ENCODE measurements at places on chromosomes 3 and 15.
A peak's percentile ranks its signal among the peaks of the same experiment; 100 is the strongest.

DNA sequence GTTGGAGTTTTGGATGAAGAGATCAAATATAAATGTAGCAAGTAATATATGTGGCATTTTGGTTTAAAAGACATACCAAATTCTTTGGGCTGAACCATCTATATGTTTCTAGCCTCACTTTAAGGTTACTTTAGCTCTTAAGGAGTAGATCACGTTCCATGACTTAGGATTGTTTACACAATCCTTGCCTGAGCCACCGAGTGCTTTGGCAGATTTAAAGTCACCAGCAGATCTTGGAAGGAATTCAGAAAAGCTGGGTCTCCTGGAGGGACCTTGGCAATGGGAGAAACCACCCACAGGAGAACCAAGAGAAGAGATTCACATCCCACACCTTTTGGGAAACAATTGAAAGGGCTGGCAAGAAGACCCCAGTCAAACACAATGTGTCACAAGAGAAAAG lies 54.5 kb downstream of the TM4SF18 start:
- no peak for DNase-seq

DNA sequence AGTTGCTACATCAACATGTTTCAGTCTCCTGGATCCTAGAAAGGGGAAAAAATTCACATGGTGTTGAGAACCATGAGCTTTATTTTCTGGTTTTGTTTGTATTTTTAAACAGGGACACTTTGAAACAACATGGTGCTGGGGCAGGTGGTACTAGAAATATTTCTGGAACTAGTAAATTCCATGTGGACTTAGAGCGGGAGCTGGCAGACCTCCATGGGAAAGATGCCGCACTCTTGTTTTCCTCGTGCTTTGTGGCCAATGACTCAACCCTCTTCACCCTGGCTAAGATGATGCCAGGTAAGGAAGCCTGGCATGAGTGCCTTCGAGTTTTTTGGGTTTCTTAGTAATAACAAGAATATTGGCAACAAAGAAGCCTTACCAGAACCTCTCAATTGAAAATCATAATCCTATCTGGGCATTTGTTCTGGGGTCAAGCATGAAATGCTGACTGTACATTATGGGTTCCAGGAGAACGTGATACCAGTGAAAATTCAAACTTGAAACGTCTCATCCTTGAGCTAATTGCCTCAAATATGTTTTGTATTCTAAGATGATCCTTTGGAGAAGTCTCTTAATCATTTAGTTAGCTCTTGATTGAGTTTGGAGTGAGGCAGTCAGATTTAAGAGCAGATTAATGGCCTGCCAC lies 7.9 kb downstream of the ALAS1 start:
- no peak for DNase-seq

- DNase-seq = no peak
Measured at GRCh38 chr3:40162616-40163015, 146.9 kb upstream of the EIF1B start.

DNA sequence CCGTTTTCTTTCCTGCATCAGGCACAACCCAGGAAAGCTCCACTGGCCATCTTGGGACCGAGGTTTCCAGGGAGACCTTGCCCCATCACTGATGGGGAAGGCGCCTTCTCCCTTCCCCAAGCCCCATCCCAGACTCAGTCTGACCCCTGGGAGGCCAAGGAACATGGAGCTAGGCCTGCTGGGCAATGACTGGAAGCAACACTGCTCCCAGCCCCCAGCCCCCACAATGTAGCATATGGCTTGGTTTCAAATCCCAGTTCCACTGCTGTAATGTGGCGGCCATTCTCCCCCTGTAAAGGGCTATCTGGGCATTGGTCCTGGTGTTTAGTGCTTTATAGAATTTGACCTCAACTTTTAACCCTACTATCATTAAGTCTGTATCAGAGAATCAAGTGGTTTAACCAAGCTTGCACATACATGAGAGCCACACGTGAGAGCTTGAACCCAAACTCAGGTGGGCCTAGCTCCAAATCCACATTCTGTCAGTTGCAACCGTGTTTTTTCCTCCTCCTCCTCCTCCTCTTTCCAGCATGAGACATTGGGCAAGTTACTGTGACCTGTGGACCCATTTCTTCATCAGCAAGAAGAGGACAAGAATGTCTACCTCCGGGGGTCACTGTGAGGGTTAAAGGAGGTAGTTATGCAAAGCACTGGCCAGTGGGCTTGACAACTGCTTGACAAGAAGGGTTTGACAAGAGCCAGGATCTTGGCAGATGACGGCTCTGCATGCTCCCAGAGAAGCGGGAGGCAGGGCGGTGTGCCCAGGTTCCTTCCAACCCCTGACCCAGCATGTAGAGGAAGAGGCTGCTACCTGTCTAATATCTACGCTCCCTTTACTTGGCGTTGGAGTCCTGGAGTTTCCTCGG lies 37.4 kb downstream of the KLHL25 start:
- DNase-seq = no peak

DNA sequence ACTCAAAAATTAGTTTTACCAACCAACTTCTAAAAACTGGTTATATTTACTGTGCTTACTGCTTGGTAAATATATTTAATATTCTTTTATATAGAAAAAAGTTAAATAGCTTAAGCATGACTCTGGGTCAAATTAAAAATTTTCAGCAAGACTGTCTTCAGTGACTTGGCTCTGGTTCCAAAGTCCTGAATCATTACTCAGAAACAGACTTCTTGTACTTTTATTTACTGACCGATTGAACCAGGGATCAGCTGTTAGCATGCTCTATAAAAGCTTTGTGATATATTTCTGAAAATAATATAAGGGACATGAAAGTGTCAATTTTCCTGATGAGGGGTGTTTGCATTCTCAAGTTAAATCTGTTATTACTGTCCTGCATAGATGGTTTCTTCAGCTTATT lies 164.3 kb downstream of the MCTP2 start:
- no peak for DNase-seq

- no peak for DNase-seq
Measured at GRCh38 chr3:43707266-43707665, 16.5 kb downstream of the ABHD5 start.

DNA sequence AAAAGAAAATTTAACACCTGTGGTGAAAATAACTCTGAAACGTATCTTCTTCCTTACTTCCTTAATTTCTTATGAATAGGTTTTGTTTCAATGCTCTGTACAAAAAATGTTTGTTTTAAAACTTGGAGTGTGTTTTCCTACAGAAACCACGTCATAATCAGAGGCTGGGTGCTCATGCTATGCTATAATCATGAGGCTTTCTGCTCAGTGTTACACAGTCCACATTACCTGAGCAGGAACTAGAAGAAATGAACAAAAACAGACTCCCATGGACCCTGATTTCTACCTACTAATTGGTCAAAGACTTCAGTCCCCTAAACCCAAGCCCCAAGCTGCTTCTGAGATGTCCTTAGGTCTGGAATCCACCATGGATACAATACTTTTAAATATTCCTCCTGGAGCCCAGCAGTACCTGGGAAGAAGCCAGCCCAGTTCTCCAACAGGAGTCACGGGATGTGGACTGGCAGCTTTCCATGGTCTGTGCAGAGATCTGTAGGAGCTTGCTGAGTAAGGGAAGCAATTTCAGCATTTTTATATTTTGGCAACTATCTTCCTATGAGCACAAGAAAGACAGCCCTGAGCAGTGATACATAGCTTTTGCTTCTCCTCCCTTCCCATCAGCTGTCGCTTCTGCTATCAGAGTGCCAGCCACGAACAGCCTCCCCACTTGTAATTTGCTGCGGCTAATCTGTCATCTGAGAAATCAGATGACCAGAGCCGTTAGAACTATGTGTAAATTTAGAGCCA lies 65.6 kb downstream of the WDR72 start:
- DNase-seq = no peak

DNA sequence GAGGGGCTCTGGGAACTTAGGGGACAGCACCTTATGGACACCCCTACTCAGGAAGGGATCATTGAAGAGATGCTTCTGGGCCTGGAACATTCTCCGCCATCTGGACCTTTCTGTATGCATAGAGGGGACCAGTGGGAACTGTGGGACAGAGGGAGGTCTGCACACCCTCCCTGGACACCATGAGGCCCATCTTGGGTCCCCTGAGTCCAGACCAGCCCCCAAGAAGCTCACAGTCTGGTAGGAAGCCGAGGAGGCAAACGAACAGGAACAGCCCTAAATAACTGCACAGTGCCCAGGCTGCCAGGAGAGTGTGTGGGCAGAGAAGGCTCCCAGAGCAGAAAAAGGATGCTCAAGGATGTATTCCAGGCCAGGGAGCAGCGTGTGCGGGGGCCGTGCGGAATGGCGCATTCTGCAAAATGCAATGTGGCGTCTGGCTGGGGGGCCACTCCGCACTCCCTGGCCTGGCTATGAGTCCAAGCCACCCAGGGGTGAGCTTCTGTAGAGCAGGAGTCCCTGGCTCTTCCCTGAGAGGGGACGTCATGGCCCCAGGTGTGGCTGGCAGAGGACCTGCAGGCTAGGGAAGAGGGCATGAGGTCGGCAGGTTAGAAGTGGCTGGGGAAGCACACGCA lies 24.5 kb upstream of the KLF13 start:
- DNase-seq = no peak

GRCh38 chr15:75201616-75202250 lies at the start of gene C15orf39:
C15orf39 (plus strand) TSS chr15:75201882; CDS start chr15:75206049, 4,167 bp downstream.
- peak; percentile 62 for DNase-seq

- DNase-seq = no peak
Measured at GRCh38 chr3:134277066-134277660, 26.5 kb upstream of the RYK start.

DNA sequence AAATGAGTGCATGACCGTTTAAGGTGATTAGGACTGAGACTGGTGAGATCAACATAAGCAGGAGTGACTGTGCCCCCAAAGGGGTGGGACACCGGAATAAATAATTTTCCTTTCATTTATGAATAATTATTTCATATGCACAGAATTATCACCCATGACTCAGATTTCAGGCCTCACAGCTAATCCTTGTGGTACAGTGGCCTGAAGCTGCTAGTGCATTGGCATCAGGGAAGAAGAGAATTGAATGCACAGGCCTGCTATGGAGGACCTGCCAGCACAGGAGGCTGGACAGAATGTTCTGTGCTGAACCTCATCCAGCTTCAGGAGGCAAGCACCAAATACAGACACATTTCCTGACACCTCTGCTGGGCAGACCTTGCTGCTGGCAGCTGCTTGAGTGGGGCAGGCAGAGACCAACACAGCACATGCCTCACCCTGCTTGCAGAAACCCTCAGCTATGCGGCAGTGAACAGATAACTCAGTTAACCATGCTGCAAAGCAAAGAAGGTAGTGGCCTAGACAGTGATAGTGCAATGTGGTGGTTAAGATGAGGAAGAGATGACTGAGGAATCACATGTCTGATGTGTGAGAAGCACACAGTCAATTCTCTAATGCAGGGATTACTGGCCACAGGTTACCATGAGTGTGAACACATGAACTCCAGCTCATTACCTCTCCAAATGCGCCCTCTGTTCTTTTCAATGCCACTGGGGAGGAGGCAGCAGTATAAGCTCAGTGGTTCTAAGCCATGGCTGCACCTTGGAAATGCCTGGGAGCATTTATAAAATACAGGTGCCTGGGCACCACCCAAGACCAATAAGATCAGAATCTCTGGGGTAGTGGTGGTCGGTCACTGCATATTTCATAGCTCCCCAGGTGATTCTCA lies 68.1 kb upstream of the SCN5A start:
- no peak for DNase-seq

- no peak for DNase-seq
Measured at GRCh38 chr3:97994328-97994945, 22.2 kb upstream of the RIOX2 start.

DNA sequence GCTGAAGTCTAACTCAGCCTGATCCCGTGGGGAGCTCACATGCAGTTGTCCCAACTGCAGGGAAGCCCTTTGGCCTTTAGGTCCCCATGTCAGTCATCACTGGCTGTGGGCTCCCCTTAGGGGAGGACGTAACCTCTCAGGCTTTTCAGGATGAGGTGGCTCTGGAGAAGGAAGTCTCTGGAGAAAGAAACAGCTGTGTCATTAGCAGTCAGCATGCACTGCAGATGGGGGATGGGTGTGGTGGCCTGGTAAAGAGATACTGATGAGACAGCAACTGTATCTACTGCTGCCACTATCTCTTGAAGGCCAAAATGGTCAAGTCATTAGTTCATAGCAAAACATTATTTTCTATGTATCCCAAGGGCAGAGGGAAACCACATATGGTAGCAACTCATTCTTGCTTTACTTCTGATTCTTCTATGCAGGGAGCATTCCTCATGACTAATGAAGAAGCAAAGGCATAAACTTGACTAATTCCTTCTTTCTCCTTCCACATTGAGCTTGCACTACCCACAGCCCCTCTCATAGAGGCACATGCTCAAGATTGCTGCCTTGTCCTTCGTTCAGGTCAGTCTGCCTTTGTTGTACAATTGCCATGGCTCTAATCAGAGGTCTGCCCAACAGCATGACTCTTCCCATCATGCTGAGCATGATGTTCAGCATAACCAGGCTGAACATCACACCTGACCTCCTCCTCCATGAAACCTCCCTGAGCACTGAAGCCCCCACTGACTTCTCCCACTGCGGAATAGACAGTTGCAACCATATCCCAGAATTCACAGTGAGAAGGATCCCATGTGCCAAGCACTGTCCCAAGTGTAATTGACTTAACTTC lies 47.8 kb upstream of the TMEM158 start:
- DNase-seq = no peak

- no peak for DNase-seq
Measured at GRCh38 chr3:109853077-109853731, 515.9 kb upstream of the DPPA4 start.

DNA sequence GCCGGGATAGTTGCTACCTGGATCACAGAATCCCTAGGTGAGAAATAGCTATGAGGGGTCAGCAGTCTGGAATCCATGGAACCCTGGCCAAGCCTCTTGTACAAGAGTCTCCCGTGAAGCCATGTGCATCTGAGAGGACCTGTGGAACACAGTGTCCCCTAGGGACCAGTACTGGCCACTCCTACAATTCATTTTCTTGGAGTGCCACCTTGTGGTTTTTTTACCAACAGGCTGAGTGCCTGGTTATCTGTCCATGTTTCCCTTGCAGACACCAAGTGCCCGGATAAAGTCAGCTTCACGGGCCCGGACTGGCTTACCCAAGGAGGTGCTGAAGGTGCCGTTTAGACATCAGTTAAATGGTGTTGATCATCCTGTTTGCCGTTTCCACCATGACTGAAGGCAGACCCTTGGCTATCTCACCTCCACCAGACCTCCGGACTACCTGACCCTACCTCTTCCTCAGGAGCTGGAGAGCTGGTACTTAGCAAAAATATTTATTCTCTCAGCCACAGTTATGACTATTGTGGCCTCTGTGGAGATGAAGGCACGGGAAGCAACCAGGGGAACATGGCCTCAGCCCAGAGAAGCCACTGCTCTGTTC lies 93.9 kb downstream of the RBPMS2 start:
- no peak for DNase-seq

- DNase-seq = no peak
Measured at GRCh38 chr3:147373301-147373700, 33.0 kb downstream of the ZIC4 start.

GRCh38 chr3:185715091-185715490 lies 109.8 kb downstream of the IGF2BP2 start:
- no peak for DNase-seq

Data from activated CD4-positive, alpha-beta T cell treated with anti-CD3 and anti-CD28 coated beads for 24 hours (primary cell).